ENCODE measurements at places on chromosomes 4 and X.

- DNase-seq = no peak
- no peaks in the 10 kb centered on the region for H3K4me1 ChIP-seq
- no peak overlapping the region for H3K27ac ChIP-seq
- H3K36me3 ChIP-seq = peaks cover 2% of the 10 kb centered on the region
- no peak overlapping the region for H3K4me3 ChIP-seq
Measured at GRCh38 chrX:50097071-50097470, 103.7 kb downstream of the AKAP4 start.

GRCh38 chr4:126991965-126992364, 640.8 kb upstream of the INTU start:
- H3K4me1 ChIP-seq = no peaks in the 10 kb centered on the region
- no peaks in the 10 kb centered on the region for H3K27me3 ChIP-seq
- H3K36me3 ChIP-seq = no peaks in the 10 kb centered on the region
- no peak overlapping the region for H3K4me3 ChIP-seq

- H3K27ac ChIP-seq = no peak overlapping the region
- no peaks in the 10 kb centered on the region for H3K36me3 ChIP-seq
- H3K4me3 ChIP-seq = no peak overlapping the region
- no peaks in the 10 kb centered on the region for H3K4me1 ChIP-seq
Measured at GRCh38 chrX:142998447-142999198, 27.1 kb upstream of the SPANXN4 start.

DNA sequence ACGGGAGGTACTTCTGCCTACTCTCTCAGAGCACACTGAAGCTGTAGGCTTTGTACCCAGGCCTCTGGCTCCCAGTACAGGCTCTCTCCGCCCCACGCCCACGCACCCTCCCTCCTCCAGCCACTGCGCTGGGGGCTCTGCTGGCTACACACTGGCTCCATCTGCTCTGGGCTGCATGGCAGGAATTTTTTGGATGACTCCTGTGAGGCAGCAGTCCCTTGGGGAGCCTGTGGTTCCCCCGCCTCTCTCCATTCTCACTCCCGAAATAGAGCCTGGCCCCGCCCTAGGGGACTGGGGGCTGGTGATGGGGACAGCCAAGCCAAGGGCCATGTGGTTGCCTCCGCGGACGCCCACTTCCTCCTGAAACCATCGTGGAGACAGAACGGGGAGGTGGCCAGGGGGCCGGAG, 58.1 kb upstream of the ADRA2C start:
- H3K4me1 ChIP-seq = no peaks in the 10 kb centered on the region
- no peak overlapping the region for H3K27ac ChIP-seq
- no peaks in the 10 kb centered on the region for H3K36me3 ChIP-seq
- no peak for DNase-seq
- peaks cover 10% of the 10 kb centered on the region for H3K27me3 ChIP-seq

DNA sequence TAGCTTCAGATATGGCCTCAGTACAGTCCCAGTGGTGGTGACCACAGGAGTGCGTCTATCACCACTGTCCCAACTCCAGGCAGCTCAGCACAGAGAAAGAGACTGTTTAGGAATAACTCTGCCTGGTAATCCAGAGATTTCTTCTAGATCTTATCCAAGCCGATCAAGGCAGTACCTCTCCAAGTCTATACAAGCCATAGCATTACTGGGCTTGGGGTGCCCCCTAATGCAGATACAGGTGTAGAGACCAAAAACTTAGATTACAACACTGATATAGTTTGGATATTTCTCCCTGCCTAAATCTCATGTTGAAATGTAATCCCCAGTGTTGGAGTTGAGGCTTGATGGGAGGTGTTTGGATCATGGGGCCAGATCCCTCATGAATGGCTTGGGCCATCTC, 100.9 kb downstream of the PTCHD1 start:
- DNase-seq = no peak
- no peak overlapping the region for H3K4me3 ChIP-seq

DNA sequence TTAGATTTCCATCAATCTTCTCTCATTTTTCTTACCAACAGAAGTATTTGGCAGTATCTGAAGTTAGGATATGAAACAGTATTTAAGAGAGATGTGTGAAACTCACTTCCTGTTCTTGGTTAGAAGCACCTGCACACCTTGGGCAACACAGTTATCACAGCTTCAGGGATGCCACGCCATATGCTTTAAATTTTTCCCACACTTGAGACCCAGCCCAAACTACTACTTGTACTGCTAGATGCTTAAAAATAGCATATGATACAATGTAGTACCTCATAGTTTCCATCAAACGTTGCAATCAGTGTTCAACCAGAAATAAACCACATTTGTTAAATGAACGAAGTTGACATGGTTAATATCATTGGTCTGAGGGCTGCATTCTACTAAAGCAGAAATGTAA, 725.1 kb upstream of the FRG1 start:
- H3K27me3 ChIP-seq = peaks cover 3% of the 10 kb centered on the region
- H3K36me3 ChIP-seq = no peaks in the 10 kb centered on the region
- H3K4me3 ChIP-seq = no peak overlapping the region

GRCh38 chr4:80407246-80407645, 71.7 kb downstream of the CFAP299 start:
- H3K36me3 ChIP-seq = no peaks in the 10 kb centered on the region
- no peaks in the 10 kb centered on the region for H3K4me1 ChIP-seq
- H3K4me3 ChIP-seq = no peak overlapping the region
- H3K27me3 ChIP-seq = no peaks in the 10 kb centered on the region

DNA sequence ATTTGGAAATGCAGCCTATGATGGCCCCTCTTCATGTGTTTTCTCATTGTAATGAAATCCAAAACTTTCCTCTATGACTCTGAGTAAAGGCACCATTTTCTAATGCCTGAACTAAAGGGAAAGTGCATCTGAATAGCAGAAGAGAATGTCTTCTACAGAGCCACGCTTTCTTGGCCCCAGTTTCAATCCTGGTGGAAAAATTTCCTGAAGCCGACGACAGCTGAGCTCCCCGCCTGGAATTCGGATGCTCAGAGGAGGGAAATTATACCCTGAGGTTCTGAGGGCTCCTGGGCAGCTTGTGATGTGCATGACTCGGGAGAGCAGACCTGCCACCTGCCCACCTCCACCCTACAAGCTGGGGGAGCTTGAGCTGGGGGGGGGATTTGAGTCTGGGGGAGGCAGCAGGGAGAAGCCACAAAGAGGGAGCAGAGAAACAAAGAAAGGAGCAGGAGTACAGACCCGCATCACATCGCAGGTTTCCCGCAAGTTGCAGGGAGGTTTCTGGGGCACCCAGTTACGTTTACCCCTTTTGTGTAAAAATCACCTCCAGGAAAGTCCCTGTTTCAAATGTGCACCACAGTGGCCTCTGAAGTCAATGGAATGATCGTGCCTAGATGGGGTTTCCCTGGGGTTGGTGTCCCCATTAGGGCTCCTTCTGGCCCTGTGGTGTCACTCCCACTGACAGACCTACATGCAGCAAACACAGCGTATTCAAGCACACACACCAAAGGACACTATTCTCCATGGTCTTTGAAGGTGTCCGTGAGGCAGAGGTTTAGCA, 145.6 kb upstream of the RBPJ start:
- H3K4me1 ChIP-seq = peaks cover 16% of the 10 kb centered on the region
- no peaks in the 10 kb centered on the region for H3K36me3 ChIP-seq
- H3K27me3 ChIP-seq = peaks cover 9% of the 10 kb centered on the region
- peak; percentile 60 for DNase-seq
- H3K4me3 ChIP-seq = no peak overlapping the region

DNA sequence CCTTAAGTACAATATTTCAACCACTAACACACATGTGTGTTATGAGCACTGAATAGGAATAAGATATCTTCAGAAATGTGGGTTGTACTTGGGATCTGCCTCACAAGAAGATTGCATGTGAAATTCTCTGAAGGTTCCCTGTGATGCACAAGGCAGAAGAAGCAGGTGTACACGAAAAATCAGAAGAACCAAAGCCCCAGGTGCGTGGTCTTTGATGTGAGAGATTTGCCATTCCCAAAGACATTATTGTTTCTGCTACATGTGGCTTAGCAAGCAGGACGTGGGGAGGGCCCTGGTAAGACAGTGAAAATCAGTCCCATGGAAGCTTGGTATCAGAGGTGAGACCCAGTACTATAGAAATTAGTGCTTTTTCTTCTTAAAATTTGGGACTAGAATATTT, 13.0 kb upstream of the SPRY1 start:
- no peaks in the 10 kb centered on the region for H3K4me1 ChIP-seq
- H3K4me3 ChIP-seq = no peak overlapping the region
- H3K27ac ChIP-seq = no peak overlapping the region
- H3K27me3 ChIP-seq = peaks cover 7% of the 10 kb centered on the region
- DNase-seq = no peak

- H3K36me3 ChIP-seq = no peaks in the 10 kb centered on the region
- no peak for DNase-seq
- no peaks in the 10 kb centered on the region for H3K4me1 ChIP-seq
Measured at GRCh38 chr4:53480909-53481308, 103.5 kb downstream of the FIP1L1 start.

- H3K27me3 ChIP-seq = no peaks in the 10 kb centered on the region
- H3K36me3 ChIP-seq = peaks cover 8% of the 10 kb centered on the region
- no peaks in the 10 kb centered on the region for H3K4me1 ChIP-seq
- no peak overlapping the region for H3K27ac ChIP-seq
- no peak for DNase-seq
- H3K4me3 ChIP-seq = no peak overlapping the region
Measured at GRCh38 chrX:51292421-51292820, 40.2 kb upstream of the NUDT10 start.

DNA sequence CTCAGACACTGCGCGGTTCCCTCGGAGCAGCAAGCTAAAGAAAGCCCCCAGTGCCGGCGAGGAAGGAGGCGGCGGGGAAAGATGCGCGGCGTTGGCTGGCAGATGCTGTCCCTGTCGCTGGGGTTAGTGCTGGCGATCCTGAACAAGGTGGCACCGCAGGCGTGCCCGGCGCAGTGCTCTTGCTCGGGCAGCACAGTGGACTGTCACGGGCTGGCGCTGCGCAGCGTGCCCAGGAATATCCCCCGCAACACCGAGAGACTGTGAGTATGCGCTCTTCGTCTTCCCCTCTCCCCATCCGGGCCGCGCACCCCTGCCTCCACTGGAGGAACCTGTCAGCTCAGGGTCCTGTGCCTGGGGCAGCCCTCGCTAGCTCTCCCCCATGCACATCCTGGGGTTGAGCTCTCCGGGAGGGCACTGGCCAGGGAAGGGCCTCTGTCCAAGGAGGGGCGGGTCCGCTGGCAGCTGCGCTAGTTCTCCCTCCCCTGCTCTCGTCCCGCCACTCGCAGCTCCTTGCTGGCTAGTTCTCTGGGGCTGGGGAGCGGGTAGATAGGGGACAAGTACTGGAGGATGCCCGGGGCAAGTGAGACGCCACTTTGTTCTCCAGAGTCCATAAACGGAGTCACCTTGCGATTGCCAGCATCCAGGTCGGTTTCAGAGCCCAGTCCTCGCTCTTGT, 2.2 kb downstream of the SLIT2 start:
- DNase-seq = peak; percentile 3
- peaks cover 13% of the 10 kb centered on the region for H3K4me1 ChIP-seq
- no peak overlapping the region for H3K4me3 ChIP-seq
- no peak overlapping the region for H3K27ac ChIP-seq

- no peak overlapping the region for H3K27ac ChIP-seq
- DNase-seq = no peak
- H3K4me1 ChIP-seq = no peaks in the 10 kb centered on the region
- no peaks in the 10 kb centered on the region for H3K36me3 ChIP-seq
- H3K4me3 ChIP-seq = no peak overlapping the region
Measured at GRCh38 chr4:25100021-25100555, 60.2 kb downstream of the SEPSECS start.

DNA sequence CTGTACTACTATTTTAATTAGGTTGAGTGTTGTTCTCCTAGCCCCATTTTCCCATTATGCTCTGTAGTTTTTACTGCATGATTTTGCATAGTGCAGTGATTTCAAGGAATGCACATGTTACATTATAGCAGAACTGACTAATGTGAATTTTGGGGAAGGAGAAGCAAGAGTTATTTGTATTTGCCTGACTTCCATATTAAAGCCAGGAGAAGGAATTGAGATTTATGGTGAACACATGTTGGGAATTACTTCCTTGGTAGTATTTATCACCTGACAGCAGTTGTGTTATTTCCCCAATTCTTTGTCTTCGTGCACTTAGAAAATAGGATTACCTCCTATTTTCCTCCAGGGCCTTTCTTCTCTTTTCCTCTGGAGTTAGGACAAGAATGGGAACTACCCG, 3.2 kb downstream of the TMEM144 start:
- H3K27me3 ChIP-seq = peaks cover 21% of the 10 kb centered on the region
- H3K4me1 ChIP-seq = peaks cover 19% of the 10 kb centered on the region
- no peak overlapping the region for H3K4me3 ChIP-seq
- H3K27ac ChIP-seq = no peak overlapping the region
- no peaks in the 10 kb centered on the region for H3K36me3 ChIP-seq

- peaks cover 29% of the 10 kb centered on the region for H3K27me3 ChIP-seq
- no peaks in the 10 kb centered on the region for H3K4me1 ChIP-seq
- DNase-seq = no peak
- H3K36me3 ChIP-seq = no peaks in the 10 kb centered on the region
- no peak overlapping the region for H3K27ac ChIP-seq
- H3K4me3 ChIP-seq = no peak overlapping the region
Measured at GRCh38 chr4:143344041-143344440, 7.4 kb downstream of the GAB1 start.

DNA sequence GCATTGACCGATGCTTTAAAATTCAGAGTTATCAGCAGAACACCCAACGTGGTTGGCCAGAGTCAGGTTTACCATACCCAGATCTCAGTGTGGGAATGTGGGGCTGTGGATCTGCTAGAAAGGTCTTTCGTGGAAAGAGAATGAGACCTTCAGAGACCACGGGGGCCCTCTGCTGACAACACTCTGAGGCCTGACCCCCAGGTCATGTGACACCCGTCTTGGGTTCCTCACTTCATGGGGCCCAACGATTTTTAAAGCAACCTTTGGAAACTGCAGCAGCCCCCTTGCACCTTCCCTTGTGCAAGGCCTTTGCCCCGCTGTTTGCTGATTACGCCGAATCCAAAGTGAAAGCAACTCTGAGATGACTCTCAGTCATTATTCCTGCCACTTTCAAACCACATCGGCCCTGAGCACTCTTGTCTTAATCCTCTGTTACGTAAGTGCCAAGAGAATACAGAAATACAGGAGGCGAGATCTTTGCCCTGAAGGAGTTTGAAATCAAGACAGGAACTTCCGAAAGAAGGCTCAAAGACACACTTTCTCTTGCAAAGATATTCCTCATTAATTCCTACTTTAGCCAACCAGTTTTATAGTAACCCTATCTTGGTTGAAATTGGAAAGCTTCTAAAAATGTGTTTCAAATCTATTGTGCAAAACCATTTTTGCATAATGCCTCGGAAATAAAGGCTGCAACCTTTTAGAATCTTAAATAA, 88.3 kb downstream of the EVC2 start:
- no peak overlapping the region for H3K27ac ChIP-seq
- DNase-seq = no peak
- no peaks in the 10 kb centered on the region for H3K4me1 ChIP-seq
- H3K4me3 ChIP-seq = no peak overlapping the region
- no peaks in the 10 kb centered on the region for H3K36me3 ChIP-seq
- no peaks in the 10 kb centered on the region for H3K27me3 ChIP-seq

- no peaks in the 10 kb centered on the region for H3K36me3 ChIP-seq
- no peak for DNase-seq
- H3K4me1 ChIP-seq = no peaks in the 10 kb centered on the region
- H3K4me3 ChIP-seq = no peak overlapping the region
Measured at GRCh38 chrX:136344320-136344719, 43.6 kb downstream of the ADGRG4 start.

GRCh38 chr4:22237155-22237751, 278.6 kb downstream of the ADGRA3 start:
- H3K4me1 ChIP-seq = no peaks in the 10 kb centered on the region
- H3K27ac ChIP-seq = no peak overlapping the region
- no peaks in the 10 kb centered on the region for H3K36me3 ChIP-seq
- peak; percentile 70 for DNase-seq
